CD4-positive, alpha-beta T cell treated with Interleukin-15 for 1 hour (primary cell): ENCODE measurements at places on chromosomes 7 and 10.

- no peak for DNase-seq
These were observed 132.7 kb upstream of the KCNMA1 start for GRCh38 chr10:77770081-77770867.

DNA sequence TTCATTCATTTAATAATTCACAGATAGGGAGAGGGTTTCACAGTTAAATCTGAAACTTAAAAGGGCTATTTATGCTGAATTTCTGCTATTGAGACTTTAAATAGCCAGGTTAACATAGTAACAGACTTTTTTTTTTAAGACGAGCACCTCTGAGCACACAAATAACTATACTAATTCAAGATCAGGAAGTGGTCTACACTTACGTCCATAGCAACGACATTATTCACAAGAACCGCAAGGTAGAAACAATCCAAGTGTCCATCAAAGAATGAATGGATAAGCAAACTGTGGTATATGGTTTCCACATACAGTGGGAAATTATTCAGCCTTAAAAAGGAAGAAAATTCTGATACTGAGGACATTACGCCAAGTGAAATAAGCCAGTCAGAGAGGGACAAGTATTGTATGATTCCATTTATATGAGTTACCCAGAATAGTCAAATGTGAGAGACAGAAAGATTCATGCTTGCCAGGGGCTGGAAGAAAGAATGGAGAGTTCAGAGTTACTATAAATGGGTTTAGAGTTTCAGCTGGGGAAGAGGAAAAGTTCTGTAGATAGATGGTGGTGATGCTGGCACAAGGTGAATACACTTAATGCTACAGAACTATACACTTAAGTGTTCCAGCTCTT is 140.3 kb upstream of the LAMB4 start:
- DNase-seq: no peak

- DNase-seq: no peak
These were observed 125.7 kb downstream of the ZMYND11 start for GRCh38 chr10:260819-261429.

DNA sequence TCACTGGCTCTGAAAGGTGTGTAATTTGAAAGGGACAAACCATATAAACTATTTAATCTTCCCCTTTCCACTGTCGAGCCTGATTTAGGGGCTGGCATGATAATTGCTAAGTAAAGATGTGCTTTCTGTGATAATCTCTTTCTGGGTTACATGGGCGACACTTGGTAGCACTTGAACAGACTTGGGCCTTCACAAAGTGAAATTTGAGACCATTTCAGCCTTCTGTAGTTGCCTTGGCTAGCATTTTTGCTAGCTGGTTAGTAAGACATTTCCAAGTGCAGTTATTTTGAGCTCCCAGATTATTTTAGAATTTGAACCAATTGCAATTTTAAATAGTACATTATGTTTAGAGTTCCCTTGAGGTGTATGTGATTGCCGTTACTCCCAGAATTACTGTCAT is 432.7 kb upstream of the GALNT17 start:
- DNase-seq: no peak

- DNase-seq: no peak
These were observed 2.6 kb upstream of the RFC2 start for GRCh38 chr7:74256491-74257408.

DNA sequence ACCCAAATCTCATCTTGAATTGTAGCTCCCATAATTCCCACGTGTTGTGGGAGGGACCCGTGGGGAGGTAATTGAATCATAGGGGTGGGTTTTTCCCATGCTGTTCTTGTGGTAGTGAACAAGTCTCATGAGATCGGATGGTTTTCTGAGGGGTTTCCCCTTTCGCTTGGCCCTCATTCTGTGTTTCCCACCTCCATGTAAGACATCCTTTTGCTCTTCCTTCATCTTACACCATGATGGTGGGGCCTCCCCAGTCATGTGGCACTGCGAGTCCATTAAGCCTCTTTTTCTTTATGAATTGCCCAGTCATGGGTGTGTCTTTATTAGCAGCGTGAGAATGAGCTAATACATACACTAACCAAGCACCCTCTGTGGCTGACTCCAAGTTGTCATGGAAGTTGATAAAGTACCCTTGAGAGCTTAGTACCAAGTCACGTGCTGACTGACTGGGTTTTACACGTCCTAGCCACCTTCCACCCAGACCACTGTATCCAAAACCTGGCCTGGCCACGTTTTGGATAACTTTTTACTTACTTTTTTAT is 614.4 kb downstream of the SDK1 start:
- DNase-seq: no peak

GRCh38 chr10:114404171-114405010 is at the start of gene AFAP1L2:
Gene AFAP1L2 (minus strand): TSS chr10:114404502. CDS start chr10:114404455, 47 bp downstream.
- DNase-seq: no peak

- DNase-seq: no peak
These were observed 245.6 kb upstream of the ETV1 start for GRCh38 chr7:14235056-14235455.
